Regular cardiac myocyte (primary cell): ENCODE measurements at places on chromosomes 6 and 20. TPM values are rescaled to one million over a fixed set of nuclear protein-coding genes. Genes with fewer than 3 reads are reported as not detected.

C6orf163 gene
- total RNA-seq = 0.77 and 2.0 TPM in 2 replicates

TNNC2 gene
- 0.56 TPM in 1 of 2 replicates, not detected in the other for total RNA-seq

MUC22 gene
- not detected in 2 replicates for total RNA-seq

SNPH gene
- total RNA-seq = 12.7 and 13.6 TPM in 2 replicates

CD40 gene
- 5.8 and 14.9 TPM in 2 replicates for total RNA-seq

RNF39 gene
- 0.28 TPM in 1 of 2 replicates, not detected in the other for total RNA-seq

PTCHD4 gene
- total RNA-seq = 0.96 and 7.0 TPM in 2 replicates

NCOA5 gene
- 4.5 and 15.7 TPM in 2 replicates for total RNA-seq

TCP11 gene
- 0.19 and 0.56 TPM in 2 replicates for total RNA-seq

NDUFAF5 gene
- total RNA-seq = 12.7 and 17.1 TPM in 2 replicates

SF3B5 gene
- total RNA-seq = 80.6 and 145 TPM in 2 replicates

CCR6 gene
- total RNA-seq = not detected in 2 replicates

ULBP3 gene
- total RNA-seq = 7.3 and 16.7 TPM in 2 replicates
